NCI-H1092 (cell line): ENCODE measurements at places on chromosomes 5 and 9.

DNA sequence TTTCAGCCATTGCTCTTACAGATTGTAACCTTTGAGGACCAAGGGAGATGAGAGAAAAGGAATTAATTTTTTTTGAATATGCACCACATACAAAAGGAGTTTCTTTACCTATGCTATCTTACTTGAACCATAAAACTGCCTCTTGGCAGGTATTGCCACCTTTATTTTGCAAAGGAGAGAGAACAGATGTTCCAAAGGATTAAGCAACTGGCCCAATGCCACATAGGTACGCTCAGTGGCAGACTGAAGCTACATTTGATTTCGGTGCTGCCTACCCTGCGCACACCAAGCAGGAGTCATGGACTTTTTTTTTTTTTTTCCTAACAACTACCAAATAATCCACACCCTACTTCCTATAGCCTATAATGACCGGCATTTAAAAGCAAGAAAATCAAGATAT lies 43.1 kb downstream of the SAXO1 start:
- no peak for DNase-seq

DNA sequence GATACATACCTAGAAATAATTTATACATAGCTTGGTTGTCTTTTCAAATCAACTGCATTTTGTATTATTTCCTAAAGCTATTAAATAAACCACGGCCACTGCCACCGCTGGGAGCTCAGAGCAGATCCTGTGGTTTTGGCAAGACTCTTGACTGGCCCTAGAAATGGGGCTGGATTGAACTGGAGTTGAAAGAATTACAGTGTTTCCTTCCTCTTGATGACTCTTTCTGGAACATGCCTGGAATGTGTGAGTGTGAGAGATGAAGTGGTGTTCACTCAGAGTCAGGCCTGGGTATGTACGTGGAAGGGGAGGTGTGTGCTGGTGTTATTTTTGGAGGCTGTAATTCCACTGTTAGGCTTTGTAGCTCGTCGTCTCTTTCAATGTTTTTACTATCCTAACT lies 45.9 kb downstream of the TEK start:
- DNase-seq: no peak

DNA sequence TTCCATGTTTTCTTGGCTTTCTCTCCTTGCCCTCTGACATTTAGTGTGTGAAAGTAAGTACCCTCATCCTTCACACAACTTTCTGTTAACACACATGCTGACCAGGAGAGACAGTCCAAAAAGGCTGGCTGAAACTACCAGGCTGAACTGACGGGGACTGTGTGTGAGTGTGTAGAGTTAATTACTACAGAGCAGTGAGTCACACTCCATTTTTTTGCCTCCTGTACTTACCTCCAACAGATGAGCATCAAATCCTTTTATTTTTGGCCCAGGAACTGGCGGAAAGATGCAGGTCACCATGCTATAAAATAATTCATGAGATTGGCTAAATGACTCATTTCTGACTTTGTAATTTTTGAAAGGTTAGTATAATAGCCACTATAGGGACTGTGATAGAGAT lies 20.2 kb upstream of the AGXT2 start:
- DNase-seq: no peak

DNA sequence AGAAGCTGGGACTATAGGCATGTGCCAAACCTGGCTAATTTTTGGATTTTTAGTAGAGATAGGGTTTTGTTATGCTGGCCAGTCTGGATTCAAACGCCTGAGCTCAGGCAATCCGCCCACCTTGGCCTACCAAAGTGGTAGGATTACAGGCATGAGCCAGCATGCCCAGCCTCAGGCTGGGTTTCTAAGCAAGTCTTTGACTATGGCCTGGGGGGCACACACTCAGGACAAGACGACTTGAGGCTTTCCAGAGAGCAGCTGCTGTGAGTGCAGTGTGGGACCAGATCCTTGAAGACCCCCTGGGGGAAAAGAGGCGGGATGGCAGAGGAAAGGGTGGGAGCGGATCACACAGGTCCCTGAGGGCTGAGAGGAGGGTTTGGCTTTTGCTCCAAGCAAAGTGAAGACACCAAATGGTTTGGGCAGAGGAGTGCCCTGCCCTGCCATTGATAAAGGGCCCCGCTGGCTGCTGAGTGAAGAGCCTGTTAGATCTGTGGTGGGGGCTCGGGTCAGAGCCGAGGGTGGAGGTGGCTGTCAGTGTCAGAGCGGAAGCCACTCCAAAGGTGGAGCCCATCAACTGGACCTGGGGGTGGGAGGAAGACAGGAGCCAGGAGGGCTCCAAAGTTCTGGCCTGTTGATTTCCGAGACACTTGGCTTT lies 46.8 kb upstream of the FUBP3 start:
- no peak for DNase-seq

- no peak for DNase-seq
These were observed 3.9 kb upstream of the NEURL1B start for GRCh38 chr5:172637110-172637580.

DNA sequence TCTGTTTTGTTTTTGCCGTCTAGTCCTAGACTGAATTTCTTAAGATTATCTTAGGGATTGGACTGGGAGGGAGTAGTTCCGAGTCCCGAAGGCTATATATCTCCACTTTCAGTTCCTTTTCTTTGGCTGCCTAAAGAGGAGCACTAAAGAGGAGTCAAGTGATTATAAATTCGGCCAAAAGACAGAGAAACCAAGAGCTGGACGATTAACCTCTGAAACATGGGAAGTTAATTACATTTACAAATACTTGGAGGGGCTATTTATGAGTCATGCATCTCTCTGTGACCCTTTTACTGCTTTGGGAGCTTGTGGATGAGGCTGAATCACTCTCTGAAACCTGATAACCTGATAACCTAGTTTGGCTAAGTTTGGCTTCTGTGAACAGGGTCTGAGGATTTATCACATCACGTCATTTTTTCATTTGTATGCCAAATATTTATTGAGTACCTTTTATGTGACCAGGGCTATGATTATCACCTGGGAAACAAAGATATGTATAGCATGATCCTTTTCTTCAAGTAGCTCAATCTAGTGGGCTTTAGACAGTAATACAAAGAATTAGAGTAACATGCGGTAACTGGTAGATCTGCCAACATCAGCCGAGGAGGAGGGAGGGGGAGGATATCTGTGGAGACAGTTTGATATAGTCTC lies 180.9 kb downstream of the CD180 start:
- peak; percentile 10 for DNase-seq

DNA sequence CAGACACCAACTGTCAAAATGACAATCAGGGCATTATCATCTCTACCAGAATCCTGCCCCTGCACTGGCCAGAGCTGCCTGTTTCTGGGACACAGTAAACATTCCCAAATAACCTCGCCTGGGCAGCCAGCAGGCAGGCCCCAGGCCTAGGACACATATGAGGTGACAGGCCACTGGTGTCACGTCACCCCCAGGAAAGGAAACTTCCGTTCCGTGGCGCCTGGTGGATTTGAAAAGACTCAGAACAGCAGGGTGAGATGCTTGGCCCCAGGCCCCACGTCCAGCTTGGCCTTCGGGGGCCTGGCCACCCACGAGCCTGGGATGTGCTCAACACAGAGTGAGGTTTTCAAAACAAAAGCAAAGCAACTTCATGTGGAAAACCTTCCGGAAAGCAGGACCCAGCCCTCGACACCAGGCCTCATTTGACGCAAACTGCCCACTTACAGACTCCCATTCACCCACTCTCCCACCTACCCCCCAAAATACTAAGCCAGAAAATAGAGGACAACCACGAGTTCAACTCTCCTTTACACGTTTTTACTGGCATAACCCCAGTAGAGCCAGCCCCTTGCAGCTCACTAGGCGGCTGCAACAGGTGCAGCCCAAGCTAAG lies 1.2 kb downstream of the SEMA4D start:
- no peak for DNase-seq

- DNase-seq: no peak
These were observed 52.3 kb upstream of the CAVIN4 start for GRCh38 chr9:100525563-100525962.

DNA sequence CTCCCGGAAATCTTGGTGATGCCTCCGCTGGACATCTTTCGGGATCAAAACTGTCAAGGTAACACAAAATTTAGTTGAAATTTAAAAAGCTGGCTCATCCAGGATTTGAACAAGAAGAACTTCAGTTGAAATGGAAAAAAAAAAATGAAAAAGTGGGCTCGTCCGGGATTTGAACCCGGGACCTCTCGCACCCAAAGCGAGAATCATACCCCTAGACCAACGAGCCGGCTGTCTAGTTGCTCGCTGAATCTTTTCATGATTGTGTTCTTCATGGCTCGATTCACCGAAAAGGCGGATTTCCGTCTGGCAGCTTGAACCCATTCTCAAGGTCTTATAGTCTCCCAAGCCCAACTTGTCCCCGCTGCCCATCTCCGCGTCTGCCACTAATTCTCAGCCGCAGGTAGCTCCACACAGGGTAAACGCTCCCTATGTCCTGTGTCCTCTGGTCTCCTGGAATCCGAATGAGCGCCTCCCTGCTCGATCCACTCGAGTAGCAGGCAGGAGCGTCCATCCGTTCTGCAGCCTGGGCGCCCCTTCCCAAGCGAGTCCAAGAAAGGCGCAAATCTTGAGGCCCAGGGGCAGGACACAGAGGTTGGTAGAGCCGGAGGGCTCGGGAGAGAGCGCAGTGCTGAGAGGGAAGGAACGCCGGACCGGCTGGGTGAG lies 16.2 kb downstream of the TRIM7 start:
- DNase-seq: no peak

DNA sequence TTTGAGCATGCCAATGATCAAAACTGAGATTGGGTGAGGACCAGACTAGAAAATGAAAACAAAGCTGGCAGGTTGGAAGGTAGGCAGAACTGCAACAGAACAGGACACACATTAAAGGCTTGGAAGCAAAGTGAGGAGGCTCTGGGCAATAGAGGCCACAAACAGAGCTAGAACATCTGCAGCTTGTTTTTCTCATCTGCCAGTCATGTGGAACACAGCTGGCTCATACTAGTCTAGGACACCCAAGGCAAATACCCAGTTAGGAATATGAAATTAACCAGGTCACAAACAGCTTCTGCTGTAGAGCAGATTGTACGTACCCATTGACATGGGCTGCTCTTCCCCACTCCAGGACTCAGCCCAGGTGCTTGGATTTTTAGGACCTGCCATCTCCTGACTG lies 61.7 kb downstream of the SPEF2 start:
- no peak for DNase-seq

GRCh38 chr5:88607492-88607891 lies 275.5 kb downstream of the MEF2C start:
- no peak for DNase-seq

- no peak for DNase-seq
These were observed 231.0 kb downstream of the ESM1 start for GRCh38 chr5:54754420-54754819.

DNA sequence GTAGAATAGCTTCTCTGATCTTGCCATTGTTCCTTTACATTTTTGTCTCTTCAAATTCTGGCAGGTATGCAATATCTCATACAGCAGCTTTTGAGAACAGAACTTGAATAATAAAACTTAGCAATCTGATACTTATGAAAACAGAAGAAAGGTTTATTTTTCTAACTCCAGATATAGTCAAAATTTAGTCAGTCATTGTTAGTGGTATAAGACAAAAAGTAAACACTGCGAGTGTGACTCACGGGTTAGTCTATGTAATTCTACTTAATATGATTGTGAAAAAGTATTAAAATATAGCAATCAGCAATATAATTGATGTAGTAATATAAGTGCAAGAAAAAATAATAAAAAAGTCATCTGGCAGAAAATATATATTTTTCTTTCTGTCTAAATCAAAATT lies 910.4 kb downstream of the DNAH5 start:
- DNase-seq: no peak

- no peak for DNase-seq
These were observed 849 bp upstream of the IFT74 start for GRCh38 chr9:26955222-26955903.

GRCh38 chr9:911005-911404 lies 65.5 kb upstream of the DMRT3 start:
- no peak for DNase-seq

DNA sequence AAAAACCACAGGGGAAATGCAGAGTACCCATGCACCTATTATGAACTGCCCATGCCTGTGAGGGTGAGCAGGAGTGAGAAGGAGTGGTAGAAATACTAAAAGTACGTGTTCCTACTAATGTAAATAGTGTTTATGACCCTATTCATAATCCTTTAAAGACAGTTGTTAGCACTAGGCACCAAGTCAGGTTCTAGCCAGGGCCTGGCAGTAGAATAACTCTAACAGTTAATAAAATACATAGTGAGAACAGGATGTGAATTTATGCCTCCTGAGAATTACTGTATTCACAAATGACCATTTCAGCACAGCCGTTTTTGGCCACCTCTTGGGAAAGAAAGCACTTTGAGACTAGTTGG lies 103.2 kb upstream of the TARS1 start:
- no peak for DNase-seq

- no peak for DNase-seq
These were observed 24.6 kb downstream of the PDZD2 start for GRCh38 chr5:31663519-31663918.

DNA sequence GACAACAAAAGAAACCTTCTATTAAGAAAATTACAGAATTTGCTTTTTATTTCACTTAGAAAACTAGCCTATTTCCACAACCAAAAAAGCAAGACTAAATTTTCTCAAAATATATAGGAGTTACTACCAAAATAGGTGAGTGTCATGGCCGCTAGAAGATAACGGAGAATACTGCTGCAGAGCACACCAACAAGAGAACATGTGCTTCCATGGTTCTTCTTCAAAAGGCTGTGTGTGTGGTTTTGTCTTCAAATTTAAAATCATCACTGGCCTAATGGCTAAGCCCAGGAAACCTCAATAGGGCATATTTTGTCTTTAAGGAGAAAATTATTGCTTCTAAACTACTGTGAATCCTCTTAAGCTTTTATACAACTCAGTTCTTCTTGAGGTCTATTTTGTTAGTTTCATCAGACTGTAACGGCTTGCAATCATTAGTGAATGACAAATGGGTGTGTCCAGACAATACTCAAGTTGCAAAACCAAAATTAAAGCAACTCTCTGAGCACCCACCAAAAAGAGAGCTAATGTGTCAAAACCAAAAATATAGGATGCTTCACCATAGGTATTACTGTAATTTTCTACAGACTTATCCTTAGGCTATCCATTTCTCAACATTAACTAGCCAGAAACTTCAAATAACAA lies 3.3 kb downstream of the SETX start:
- DNase-seq: no peak

GRCh38 chr9:93052791-93053540 lies 5.5 kb upstream of the SUSD3 start:
- peak; percentile 48 for DNase-seq
